IMR-90 (cell line): ENCODE measurements at places on chromosomes 3 and 15.

DNA sequence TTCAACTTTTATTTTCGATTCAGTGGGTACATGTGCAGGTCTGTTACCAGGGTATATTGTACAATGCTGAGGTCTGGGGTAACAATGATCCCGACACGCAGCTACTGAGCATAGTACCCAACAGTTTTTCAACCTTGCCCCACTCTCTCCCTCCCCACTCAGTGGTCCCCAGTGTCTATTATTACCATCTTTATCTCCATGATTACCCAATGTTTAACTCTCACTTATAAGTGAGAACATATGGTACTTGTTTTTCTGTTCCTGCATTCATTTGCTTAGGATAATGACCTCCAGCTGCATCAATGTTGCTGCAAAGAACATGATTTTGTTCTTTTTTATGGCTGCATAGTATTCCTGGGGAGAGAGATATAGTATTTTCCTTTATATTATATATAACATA lies 75.7 kb upstream of the EPHB3 start:
- H3K4me1 ChIP-seq, result no peaks in the 10 kb centered on the region
- H3K27me3 ChIP-seq, result peaks cover 36% of the 10 kb centered on the region
- H3K36me3 ChIP-seq, result no peaks in the 10 kb centered on the region

GRCh38 chr3:153970741-153971347 lies 150.3 kb upstream of the ARHGEF26 start:
- H3K4me1 ChIP-seq, result no peaks in the 10 kb centered on the region
- no peaks in the 10 kb centered on the region for H3K36me3 ChIP-seq
- no peaks in the 10 kb centered on the region for H3K27me3 ChIP-seq
- DNase-seq, result peak; percentile 34

DNA sequence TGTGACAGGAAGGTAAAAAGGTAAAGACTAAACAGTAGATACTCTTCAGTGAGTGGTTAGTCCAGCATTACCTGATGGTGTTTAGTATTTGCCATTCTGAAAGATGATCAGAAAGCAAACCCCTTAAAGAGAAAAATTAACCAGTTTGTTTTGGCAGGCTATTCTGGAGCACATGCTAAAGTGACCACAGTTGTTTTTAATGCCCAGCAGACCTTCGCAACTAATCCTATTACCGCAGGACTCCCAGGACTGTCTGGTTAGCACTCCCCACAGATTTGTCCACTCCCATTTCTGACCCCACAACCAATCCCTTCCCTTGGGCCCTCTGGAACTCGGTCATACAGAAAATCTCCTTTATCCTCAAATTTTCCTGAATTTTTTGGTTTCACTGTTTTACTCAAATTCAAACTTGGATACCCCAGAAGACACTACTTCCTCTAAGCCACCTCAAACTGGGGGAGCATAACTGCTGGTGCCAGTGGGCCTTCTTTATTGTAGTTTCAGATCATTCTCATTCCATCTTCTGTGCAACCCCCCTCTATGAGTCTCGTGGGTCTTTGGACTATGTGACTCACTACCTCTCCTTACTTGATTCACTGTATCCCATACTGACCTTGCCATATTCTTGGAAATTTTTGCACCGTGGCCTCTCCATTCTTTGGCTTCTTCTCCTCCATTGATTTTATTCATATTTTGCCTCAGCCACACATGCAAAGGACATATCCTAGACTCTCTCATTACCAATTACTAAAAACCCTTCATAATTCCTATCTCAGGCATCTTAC lies 104.4 kb downstream of the RBMS3 start:
- H3K36me3 ChIP-seq, result peaks cover 2% of the 10 kb centered on the region; the same call in 1 of the 2 replicates
- no peak overlapping the region for H3K27ac ChIP-seq
- no peak overlapping the region for H3K4me3 ChIP-seq
- H3K4me1 ChIP-seq, result peaks cover 3% of the 10 kb centered on the region; the same call in 1 of the 2 replicates
- H3K27me3 ChIP-seq, result no peaks in the 10 kb centered on the region

- no peak overlapping the region for H3K27ac ChIP-seq
- H3K27me3 ChIP-seq, result no peaks in the 10 kb centered on the region
- no peak overlapping the region for H3K4me3 ChIP-seq
These were observed 41.1 kb downstream of the CYFIP1 start for GRCh38 chr15:22939051-22939450.

- no peak overlapping the region for H3K4me3 ChIP-seq
- H3K27ac ChIP-seq, result no peak overlapping the region
- no peaks in the 10 kb centered on the region for H3K36me3 ChIP-seq
- no peaks in the 10 kb centered on the region for H3K4me1 ChIP-seq
- H3K27me3 ChIP-seq, result no peaks in the 10 kb centered on the region
These were observed 409.9 kb downstream of the FHIT start for GRCh38 chr3:60841355-60841754.

DNA sequence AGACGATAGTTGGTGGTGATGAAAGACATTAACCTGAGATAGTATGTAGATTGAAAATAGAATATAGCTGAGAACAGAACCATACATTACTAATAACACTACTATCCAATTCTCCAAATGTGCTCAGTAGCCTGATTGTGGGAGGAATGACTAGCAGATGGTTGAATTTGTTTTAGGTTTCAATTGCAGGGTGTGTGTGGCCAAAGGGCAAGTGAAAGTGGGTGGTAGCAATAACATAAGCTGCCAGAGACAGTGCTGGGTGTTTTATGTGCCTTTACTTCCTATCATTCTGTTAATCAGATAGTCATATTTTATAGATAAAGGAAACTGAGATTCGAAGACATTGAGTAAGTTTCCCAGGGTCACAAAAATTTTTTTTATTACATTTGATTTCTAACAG lies 249.5 kb upstream of the ARL6 start:
- H3K4me1 ChIP-seq, result no peaks in the 10 kb centered on the region
- no peak overlapping the region for H3K27ac ChIP-seq
- H3K27me3 ChIP-seq, result no peaks in the 10 kb centered on the region

DNA sequence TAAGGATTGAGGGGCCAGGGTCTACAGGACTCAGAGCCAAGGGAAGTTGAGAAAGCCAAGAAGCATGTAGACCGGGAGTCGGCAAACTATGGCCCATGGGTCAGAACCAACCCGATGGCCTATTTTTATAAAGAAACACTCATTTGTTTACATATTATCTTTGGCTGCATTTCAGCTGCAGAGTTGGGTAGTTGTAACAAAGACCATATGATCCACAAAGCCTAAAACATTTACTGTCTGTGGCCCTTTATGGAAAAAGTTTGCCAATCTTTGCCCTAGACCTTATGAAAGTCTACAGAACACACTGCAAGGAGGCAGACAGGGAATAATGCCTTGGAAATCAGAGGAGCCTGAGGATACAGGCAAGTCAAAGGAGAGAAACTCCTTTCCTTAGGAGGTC lies 63.2 kb upstream of the MNS1 start:
- DNase-seq, result no peak
- peaks cover 38% of the 10 kb centered on the region for H3K27me3 ChIP-seq
- H3K4me1 ChIP-seq, result no peaks in the 10 kb centered on the region
- H3K36me3 ChIP-seq, result no peaks in the 10 kb centered on the region
- no peak overlapping the region for H3K4me3 ChIP-seq
- no peak overlapping the region for H3K27ac ChIP-seq

DNA sequence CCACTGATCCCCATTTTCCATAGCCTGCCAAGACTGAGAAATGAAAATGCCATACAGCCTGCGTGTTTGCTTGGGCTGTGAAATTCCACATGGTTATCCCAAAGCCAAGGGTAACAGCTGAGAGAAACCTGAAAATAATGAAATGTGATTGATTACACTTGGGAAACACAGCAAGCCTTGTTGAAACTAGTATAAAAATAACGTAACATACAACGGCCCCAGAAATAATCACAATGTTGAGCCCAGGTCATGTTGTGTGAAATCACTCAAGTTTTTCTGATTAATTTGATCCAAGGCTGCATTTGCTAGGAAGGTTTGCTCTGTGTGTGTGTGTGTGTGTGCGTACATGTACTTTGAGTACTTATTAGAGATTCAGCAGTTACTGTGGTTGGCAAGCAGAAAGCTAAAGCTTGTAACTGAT lies 269.0 kb downstream of the OXSM start:
- no peaks in the 10 kb centered on the region for H3K36me3 ChIP-seq
- no peak overlapping the region for H3K27ac ChIP-seq
- no peaks in the 10 kb centered on the region for H3K27me3 ChIP-seq
- DNase-seq, result no peak
- no peak overlapping the region for H3K4me3 ChIP-seq

DNA sequence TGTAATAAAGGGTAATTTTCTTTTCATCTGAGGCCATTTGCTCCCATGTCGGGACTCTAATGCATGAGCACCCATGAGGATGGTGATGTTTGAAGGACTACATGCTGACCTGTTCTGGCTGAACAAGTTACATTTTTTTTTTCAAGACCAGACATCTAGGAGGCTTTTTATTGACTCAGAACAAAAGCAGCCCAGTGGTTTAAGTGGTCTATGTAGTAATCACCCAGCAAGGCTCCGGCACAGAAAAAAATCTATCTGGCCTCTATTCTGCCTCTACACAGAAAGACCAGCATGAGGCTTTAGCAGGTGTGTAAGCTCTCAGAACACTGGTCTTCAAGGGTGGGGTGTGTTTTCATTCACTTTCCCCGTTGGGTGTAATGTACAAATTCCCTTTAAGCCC lies 95.1 kb upstream of the ZBED2 start:
- DNase-seq, result peak; percentile 79
- H3K36me3 ChIP-seq, result no peaks in the 10 kb centered on the region
- H3K27me3 ChIP-seq, result no peaks in the 10 kb centered on the region; the same call in 1 of the 2 replicates
- H3K27ac ChIP-seq, result no peak overlapping the region
- peaks cover 3% of the 10 kb centered on the region; the same call in 1 of the 2 replicates for H3K4me1 ChIP-seq
- H3K4me3 ChIP-seq, result no peak overlapping the region

GRCh38 chr3:7160689-7161088 lies 299.8 kb downstream of the GRM7 start:
- H3K36me3 ChIP-seq, result no peaks in the 10 kb centered on the region
- H3K27me3 ChIP-seq, result no peaks in the 10 kb centered on the region
- H3K27ac ChIP-seq, result no peak overlapping the region
- no peak for DNase-seq
- no peaks in the 10 kb centered on the region for H3K4me1 ChIP-seq

- no peaks in the 10 kb centered on the region for H3K27me3 ChIP-seq
- DNase-seq, result no peak
- peaks cover 4% of the 10 kb centered on the region; the same call in 1 of the 2 replicates for H3K4me1 ChIP-seq
- no peak overlapping the region for H3K4me3 ChIP-seq
- H3K36me3 ChIP-seq, result no peaks in the 10 kb centered on the region
These were observed 342.4 kb upstream of the KCNMB2 start for GRCh38 chr3:178193846-178194245.
